ENCODE measurements at places on chromosomes 2 and 18.
A peak's percentile ranks its signal among the peaks of the same experiment; 100 is the strongest.

- no peak for DNase-seq
Measured at GRCh38 chr2:10353931-10354330, 51.2 kb downstream of the HPCAL1 start.

DNA sequence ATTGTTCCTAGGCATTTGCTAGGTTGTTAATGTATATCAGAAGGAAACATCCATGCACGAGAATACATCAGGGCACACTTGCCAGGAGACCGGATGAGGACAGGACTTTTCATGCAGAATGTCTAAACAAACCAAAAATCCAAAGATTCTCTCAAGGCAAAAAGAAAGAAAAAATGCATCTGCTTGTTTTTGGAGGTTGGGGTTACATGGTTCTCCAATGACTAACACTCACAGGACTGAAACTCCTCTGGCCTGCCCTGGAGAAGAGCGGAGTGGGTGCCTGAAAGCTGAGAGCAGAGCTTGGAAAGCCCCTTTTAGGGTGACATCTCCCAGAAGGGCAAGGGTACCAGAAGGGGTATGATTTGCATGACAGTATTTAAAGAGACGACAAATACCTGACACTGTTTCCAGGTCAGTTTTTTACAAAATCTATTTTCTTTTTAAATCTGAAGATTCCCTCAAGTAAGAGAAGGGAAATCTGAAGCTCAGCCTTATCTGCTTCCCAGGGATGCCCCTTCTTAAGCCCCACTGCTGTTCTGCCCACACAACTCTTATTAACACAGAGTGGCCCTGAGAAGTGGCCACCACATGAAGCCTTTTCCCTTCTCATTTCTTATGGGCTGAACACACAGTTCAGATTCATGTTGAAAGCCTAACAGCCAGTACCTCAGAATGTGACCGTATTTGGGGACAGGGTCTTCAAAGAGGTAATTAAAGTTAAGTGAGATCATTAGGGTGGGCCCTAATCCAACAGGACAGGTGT lies 216.4 kb downstream of the STK39 start:
- DNase-seq, result peak; percentile 30

DNA sequence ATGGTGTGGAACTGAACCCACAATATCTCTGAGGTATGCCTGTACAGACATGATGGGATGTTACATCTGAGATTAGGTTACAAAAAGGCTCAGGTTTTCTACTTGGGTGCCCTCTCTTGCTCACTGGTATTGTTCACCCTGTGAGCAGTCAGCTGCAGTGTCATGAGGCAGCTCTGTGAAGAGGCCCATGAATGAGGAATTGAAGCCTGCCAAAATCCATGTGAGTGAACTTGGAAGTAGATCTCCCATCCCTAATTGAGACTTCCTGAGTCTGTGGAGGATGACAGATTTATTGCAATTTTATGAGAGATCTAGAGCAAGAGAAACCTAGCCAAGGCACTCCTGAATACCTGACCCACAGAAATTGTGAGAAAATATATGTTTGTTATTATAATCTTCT lies 404.9 kb upstream of the ZEB2 start:
- no peak for DNase-seq

DNA sequence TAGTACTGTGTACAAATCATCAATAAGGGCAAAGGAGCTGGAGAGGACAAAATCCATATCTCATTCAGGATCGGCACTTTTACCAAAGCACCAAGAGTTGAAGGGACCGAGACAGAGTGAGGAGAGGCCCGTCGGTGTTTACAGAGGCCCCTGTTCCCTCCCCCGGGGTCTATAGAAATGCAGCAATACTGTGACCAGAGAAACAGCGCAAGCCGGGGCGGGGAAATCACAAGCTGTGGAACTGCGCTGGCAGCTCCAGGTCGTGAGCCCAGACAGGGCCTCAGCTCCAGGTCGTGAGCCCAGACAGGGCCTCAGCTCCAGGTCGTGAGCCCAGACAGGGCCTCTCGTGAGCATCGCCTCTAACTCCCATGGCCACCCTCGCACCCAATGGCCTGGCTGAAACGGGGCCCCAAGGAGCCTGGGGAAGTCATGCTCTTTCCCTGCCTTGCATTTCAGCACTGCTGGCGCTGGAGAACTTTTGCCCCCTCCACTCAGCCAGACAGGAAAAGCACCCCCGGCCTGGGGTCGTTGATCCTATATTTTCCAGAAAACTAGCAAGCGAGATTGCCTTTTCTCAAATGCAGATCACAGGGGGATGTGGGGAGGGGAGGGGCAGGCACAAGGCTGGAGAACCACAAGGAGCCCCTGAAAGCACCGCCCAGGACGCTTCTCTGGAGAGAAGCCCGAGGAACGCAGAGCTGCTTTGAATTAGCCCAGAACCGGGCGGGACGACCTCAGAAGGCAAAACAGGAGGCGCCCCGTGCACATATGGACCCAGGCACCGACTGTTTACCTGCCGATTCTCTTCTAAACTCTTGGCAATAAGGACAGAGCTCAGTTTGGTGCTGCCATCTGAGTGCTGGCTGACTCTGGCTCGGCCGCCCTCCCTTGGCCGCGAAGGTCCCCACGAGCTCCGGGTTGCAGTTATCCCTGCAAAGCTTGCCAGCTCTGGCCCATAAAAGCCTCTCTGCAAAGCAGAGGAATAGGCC lies 223.7 kb downstream of the ACKR3 start:
- no peak for DNase-seq

GRCh38 chr2:80073134-80073561 lies 231.4 kb downstream of the LRRTM1 start:
- no peak for DNase-seq

DNA sequence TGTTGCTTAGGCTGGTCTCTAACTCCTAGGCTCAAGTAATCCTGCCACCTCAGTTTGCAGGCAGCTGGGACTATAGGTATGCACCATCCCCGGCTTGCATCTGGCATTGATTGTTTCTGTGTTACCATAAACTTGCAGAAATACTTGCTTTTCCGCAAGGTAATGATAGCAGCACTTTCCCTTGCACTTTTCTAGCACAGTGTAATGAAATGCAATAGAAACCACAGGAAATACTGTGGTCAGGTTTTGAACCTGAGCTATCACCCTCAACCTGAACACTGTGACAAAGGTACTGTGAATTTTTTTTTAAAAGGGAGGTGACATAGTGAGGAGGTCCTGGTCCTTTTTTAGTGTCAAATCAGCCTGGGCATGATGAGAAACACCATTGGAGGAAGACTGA lies 38.3 kb downstream of the DHRS9 start:
- DNase-seq, result peak; percentile 43

DNA sequence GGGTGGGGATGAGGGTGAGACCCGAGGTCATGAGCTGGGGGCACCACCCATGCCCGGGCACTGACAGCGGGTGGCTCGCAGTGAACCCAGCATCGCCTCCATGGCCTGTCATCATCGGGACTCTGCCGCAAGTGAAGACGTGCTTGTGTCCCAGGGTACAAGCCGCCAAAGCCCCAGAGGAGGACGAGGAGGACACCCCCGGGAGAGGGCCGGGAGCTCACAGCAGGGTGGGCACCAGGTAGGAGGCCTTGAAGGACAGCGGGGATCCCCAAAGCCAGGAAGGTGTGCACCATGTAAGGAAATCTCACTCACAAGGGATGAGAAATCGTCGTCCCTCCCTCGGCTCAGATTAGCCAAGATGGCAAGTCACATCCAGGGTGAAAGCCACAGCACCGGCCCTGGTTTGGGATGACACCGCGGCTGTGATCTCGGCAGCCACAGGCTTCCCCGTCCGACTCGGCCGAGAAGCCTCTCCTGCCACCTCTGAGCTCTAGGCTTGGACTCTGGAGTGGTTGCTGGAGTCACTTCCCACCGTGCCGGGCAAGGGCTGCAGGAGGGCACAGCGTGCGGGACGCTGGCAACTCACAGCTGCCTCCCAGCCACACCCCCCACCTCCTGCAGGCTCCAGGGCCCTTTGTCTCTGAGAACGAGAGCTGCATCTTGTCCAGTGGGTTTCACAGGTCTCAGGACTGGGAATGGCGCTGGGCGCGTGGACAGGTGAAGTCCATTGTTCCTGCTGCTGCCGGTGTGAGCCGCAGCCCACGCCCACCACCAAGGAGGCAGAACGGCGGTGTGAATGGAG lies 81.6 kb upstream of the CTDP1 start:
- DNase-seq, result no peak

Measured in stimulated activated naive CD8-positive, alpha-beta T cell treated with anti-CD3 and anti-CD28 coated beads, Interleukin-15, amount 100 ng/mL, for 72 hours (primary cell).